ENCODE measurements at places on chromosomes 5 and 9. TPM values are rescaled to one million over a fixed set of nuclear protein-coding genes. Genes with fewer than 3 reads are reported as not detected.

- DNase-seq: no peak
These were observed 5.0 kb upstream of the C9 start for GRCh38 chr5:39369123-39369815.

DNA sequence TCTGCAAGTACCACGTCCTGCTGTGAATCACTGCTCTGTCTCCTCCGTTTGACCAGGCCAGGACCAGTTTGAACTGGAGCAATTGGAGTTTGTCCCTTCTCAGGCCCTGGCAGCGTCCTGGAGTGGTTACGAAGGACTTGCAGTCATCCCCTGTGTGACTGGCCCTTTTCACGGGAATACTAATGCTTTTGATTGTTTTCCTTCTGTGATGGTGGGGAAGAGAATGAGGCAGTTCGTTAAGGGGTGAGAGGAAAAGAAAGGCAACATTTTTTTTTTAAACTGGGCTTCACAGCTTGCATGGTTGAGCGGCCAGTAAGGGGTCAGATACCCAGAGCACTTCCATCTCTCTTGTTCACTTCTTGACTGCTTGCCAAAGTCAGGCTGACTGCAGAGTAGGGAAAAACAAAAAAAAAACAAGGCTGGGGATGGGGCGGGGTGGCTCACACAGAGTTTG lies 153.5 kb upstream of the STK32A start:
- no peak for DNase-seq

DNA sequence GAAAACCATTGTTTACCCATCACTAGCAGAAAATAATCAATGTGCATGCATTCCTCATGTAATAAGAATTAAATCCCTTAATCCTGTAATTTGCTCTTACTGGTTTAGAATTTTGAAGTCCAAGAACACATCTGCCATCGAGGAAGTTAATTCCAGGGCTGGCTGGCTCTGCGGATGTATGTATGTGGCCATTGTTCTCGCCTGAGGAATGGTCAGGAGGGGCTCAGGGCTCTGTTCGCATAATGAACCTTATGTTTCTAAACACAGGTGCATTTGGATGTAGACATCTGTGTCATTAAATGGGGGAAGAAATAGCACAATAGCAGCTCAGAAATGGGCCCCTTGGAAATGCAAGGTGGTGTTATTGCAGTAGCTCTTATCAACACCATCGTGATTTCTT lies 148.6 kb upstream of the GAS1 start:
- no peak for DNase-seq

GRCh38 chr5:180649297-180650039 lies at the start of gene FLT4:
FLT4 (minus strand) TSS chr5:180649600; CDS start chr5:180649545, 55 bp downstream.
- DNase-seq: no peak

MGAT4B gene
- total RNA-seq: 139 TPM
